Upper lobe of left lung (tissue), 6 donors: ENCODE measurements at places on chromosomes 5 and 9.

GRCh38 chr5:141701360-141702119 lies 19.5 kb upstream of the ARAP3 start:
- DNase-seq, result no peak

GRCh38 chr5:80867233-80867632 lies 92.9 kb upstream of the RASGRF2 start:
- DNase-seq, result no peak

GRCh38 chr5:72265032-72265877 lies 54.8 kb downstream of the MRPS27 start:
- no peak for DNase-seq

- DNase-seq, result peak; percentile 27
Measured at GRCh38 chr5:14672082-14672481, 7.6 kb downstream of the OTULIN start.

GRCh38 chr5:156380848-156381247 lies 53.9 kb downstream of the SGCD start:
- DNase-seq, result no peak

GRCh38 chr9:89635816-89636215 lies 31.0 kb downstream of the GADD45G start:
- no peak for DNase-seq

DNA sequence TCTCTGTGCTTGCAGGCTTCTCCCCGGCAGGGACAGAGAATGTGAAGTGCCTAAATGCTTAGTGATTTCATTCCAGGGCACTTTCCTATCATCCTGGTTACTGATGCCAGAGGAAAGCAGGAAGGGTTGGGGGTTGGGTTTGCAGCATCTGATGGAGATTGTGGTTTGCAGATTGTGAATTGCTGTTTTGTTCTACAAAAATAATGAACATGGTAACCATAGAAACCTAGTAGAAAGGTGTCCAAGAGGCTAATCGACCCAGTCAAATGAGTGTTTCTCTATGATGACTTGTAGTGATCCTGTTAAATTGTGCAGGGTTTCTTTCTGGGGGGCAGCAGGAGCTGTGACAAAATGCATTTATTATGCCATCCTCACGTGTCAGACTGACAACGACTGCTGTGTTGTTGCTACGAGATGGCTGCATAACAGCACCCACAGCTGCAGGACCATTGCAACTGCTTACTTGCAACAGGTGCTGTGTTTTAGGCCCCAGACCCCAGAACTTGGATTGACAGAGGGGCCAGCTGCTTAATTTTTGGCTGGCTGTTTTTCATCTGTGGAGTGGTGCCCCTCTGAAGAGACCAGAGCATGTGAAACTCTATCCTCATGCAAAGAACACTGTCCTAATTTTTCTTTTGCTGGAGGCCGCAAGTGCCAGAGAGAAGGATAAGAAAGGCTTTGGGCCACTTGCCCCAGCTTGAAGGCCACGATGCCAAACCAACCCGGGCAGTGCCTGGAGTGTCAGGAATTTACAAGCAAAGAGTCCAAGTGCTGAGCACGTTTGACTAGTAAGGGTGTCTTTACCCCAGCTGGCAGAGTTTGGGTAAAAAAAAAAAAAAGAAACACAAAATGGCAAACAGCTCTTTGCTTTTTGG lies 397.8 kb downstream of the GADD45G start:
- DNase-seq, result no peak

GRCh38 chr9:94625835-94626234 lies 13.5 kb downstream of the FBP1 start:
- DNase-seq, result no peak

GRCh38 chr5:88236866-88237642 lies 31.6 kb downstream of the TMEM161B start:
- no peak for DNase-seq

DNA sequence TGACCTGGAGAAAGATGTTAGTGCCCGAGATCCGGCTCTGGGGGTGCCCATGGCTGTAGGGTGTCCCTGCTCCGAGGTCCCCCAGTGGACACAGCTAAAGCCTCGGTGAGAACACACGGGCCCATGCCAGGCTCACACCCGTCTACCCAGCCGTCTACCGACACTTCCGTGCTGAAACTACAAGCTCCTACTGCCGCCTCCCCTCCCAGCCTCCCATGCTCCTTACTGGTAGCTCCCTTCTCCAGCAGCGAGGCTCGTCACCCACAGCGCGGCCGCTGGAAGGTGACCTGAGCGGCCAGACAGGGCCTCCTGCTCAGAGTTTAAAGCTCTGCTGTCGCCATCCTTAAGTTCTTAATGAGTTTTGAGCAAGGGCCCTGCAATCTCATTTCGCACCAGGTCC lies 33.2 kb upstream of the CLPTM1L start:
- no peak for DNase-seq

- DNase-seq, result no peak
Measured at GRCh38 chr5:159319363-159319762, 10.9 kb downstream of the IL12B start.

DNA sequence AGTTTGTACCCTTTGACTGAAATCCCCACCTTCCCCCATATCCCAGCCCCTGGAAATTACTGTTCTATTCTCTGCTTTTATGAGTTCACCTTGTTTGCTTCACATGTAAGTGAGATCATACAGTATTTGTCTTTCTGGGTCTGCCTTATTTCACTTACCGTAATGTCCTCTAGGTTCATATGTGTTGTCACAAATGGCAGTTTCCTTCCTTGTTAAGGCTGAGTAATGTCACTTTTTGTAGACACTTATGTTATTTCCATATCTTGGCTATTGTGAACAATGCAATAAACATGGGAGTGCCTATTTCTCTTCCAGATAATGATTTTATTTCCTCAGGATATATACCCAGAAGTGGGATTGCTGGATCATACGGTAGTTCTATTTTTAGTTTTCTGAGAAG lies 272.3 kb downstream of the MRPS30 start:
- DNase-seq, result no peak

DNA sequence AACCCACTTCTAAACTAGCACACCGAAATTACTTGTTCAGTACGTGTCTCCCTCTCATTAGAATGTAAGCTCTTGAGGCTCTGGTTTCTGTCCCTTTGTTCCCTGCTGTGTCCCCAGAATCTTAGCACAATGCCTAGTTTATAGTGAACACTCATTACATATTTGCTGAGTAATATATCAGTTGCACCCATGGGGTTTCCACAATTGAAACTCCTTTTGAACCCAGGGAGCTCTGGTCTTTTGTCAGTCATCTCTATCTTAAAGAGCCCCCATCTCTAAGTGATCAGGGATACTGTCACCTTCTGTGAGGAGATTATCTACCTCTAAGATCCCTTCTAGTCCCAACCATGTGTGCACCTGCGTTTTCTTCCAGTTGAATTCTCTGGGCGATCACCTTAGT lies 12.8 kb downstream of the CAMK4 start:
- no peak for DNase-seq

GRCh38 chr5:13749766-13750165 lies 194.7 kb downstream of the DNAH5 start:
- no peak for DNase-seq
